SJCRH30 (cell line): ENCODE measurements at places on chromosomes 16 and 17.

DNA sequence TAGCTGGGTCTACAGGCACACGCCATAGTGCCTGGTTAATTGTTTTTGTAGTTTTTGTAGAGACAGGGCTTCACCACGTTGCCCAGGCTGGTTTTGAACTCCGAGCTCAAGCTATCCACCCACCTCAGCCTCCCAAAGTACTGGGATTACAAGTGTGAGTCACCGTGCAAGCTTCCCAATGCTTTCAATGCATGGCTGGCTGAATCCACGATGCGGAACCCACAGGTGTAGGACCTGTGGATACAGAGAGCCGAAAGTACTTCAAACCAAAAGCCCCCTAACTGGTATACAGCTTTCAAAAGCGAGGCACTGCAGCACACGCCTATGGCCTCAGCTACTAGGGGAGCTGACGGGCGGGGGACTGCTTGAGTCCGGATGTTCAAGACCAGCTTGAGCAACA is 44.8 kb downstream of the METTL16 start:
- DNase-seq: no peak

- no peak for DNase-seq
Observed at GRCh38 chr17:73348018-73348828, 36.4 kb upstream of the CDC42EP4 start.

DNA sequence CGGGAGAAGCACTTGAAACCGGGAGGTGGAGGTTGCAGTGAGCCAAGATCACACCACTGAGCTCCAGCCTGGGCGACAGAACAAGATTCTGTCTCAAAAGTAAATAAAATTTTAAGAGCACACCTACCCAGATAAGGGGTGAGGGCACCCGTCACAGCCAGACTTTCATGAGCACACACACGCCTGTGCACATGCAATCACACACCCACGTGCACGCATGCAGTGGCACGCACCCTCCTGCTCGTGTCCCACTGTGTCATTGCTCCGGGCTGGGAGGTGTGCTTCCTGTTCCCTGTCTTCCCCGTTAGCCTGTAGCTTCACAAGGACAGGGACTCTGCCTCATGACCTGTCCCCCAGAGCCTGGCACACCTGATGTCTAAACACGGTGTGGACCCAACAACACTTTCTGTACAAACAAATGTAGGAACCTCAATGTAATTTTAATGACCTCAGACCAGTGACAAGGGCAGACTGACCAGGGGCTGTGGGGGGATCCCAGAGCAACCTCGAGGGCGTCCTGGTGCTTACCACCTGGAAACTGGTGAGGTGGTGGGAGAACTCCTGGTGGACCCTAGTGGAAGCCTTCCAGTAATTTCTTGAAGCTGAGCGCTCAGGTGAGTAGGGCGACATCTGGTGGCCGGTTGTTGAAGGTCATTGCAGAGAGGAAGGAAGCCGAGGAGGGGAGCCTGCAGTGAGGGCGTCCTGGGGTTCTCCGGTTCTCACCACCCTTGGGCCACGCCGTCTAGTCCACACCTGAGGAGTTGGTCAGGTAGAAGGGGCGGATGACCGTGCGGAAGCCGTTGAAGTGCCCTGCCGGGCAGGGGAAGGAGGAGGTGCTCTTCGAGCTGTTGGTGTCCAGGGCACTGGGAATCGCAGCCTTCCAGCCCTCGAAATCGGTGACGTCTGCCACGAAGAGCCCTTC is 8.6 kb downstream of the LGALS3BP start:
- DNase-seq: peak; percentile 84

- DNase-seq: no peak
Observed at GRCh38 chr17:79949656-79950209, 85.9 kb downstream of the TBC1D16 start.

GRCh38 chr16:1495889-1496262 is 2.7 kb downstream of the TELO2 start:
- no peak for DNase-seq

DNA sequence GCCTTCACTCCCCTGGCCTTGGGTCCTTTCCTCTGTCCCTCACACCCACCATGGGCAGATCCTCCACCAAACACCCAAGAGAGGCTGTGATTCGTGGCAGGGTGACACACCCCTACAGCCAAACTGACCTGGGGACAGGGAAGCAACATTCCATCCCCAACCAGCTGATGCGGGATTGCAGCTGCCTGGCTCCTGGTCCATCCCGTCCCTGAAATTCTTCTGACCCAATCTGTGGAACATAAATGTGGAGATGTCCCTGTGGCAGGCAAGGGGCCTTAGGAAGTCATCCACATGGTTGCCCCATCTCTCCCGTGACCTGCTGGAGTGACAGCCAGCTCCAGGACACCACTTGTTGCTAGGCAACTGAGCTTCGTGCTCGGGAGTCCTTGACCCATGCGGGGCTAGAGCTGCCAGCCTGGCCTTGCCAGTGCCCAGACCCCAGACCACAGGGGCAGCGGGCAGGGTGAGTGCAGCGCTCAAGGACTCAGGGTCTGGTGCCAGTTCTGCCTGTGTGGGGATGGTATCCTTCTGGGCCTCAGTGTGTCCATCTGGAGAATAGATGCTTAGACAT is 34.0 kb upstream of the CPNE2 start:
- DNase-seq: no peak

GRCh38 chr16:64083428-64084129 is 1038.3 kb downstream of the CDH11 start:
- no peak for DNase-seq

GRCh38 chr16:79601931-79602627 is 1.5 kb upstream of the MAF start:
- DNase-seq: peak; percentile 69

DNA sequence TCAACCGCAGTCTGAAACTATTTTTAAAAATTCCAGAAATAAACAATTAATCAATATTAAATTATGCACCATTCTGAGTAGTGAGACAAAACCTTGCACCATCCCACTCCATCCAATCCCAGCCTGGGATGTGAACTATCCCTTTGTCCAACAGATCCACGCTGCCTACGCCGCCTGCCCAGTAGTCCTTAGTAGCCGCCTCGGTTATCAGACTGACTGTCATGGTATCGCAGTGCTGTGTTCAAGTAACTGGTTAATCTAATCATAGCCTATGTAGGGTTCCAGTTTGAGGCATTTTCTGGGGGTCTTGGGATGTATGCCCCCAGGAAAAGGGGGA is 437.7 kb downstream of the HS3ST3B1 start:
- DNase-seq: no peak

- no peak for DNase-seq
Observed at GRCh38 chr17:69208640-69209039, 20.0 kb downstream of the ABCA10 start.

- no peak for DNase-seq
Observed at GRCh38 chr16:85931596-85932402, 32.8 kb downstream of the IRF8 start.

- no peak for DNase-seq
Observed at GRCh38 chr17:66643815-66644710, 190.9 kb upstream of the CACNG5 start.

- no peak for DNase-seq
Observed at GRCh38 chr17:17153071-17153470, 53.1 kb downstream of the PLD6 start.

DNA sequence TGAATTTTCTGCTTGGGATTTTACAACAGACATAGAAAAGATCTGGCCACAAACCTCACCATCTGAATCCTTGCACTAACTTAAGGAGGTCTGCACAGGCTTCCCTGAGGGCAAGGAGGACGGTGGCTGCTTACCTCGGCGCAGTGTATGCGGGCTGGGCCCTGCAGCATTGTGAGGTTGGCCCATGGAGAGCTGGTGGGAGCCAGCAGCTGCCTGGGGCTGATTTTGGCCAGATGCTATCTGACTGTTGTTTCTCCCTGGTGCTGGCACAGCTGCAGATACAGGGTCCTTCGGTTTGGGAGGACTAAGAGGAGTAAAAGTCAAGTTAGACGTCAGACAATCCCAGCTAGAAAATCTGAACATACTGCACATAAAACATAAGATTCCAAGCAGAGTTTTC is 79.8 kb downstream of the ARHGAP17 start:
- no peak for DNase-seq

GRCh38 chr16:65010125-65010524 is 111.7 kb downstream of the CDH11 start:
- no peak for DNase-seq

- no peak for DNase-seq
Observed at GRCh38 chr17:35801583-35802224, 6.3 kb upstream of the MMP28 start.

DNA sequence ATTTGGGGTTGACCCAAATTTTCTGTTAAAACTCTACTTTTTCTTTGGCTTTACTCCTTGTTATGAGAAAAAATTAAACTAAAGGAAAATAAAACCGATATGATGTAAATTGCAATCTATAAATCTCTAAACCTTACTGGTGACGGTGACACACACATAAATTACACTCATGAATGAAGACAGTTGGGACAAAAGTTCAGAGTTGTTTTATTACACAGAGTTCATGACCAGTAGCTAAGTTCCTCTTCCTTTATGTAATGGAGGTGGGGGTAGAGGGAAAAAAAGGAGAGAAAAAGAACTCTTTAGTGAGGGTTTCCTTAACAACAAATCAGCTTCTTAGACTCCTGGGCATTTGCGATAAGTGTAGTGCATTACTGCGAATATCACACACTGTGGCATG is 220.7 kb downstream of the KCNJ2 start:
- DNase-seq: no peak

DNA sequence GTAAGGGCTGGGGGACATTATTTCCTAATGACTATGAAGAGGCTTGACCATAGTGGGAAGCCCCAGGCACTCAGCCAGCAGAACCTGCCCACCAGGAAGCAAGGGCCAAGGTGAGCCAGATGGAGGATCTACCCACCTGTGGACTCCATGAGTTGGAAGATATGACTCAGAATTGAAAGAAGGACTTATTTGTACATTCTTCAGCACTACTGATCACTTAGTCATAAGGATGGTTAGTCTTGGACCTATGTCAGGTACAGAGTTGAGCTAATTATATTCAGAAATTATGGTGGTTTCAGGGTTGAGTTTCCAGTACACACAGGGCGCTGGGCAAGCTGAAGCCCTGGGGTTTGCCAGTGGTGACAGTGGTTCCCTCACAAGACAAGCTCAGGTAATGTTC is 24.0 kb upstream of the GRIN2A start:
- DNase-seq: no peak

- DNase-seq: no peak
Observed at GRCh38 chr16:76335180-76335974, 58.2 kb downstream of the CNTNAP4 start.

- DNase-seq: no peak
Observed at GRCh38 chr16:49980166-49980565, 44.9 kb upstream of the CNEP1R1 start.

- DNase-seq: no peak
Observed at GRCh38 chr16:81708266-81709015, 70.7 kb upstream of the PLCG2 start.
